NCI-H187 treated with DMSO at 0.1 percent for 48 hours (cell line): ENCODE measurements at places on chromosomes 4 and X.

DNA sequence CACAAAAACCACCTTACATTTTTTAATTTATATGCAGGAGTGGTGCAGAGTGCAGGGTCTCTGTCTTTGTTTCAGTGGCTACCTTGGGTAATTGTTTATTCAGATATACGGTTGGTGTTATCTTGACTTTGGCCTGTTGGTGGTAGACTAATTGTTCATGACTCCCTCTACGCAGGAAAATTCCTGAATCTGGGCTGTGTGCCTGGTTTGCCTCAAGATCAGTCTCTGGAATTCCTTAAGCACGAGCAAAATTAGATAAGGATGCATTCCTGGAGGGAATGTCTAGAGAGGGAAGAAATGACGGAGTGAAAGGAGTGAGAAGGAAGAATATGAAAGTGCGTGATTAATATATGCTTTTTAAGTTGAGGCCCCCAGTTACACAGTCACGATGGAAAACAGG lies 576.9 kb upstream of the PCDH10 start:
- no peak for DNase-seq

- DNase-seq = no peak
Measured at GRCh38 chr4:113711883-113712662, 49.5 kb downstream of the CAMK2D start.

DNA sequence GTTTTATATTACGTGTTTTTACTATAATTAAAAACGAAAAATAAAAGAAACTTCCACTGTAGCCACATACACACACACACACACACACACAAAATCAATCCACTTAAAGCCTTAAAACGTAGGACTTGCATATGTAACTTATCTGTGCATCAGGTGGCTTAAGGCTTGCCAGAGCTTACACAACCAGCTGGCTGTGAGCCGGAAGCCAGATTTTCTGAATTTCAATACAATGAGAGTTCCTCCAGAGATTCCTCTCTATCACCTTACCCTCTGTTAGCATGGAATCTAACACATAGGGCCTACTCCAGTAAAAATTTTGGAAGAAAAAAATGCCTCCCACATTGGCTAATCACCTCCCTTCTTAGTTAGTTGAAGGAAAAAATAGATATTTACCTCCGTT lies 27.9 kb upstream of the SLITRK4 start:
- no peak for DNase-seq

DNA sequence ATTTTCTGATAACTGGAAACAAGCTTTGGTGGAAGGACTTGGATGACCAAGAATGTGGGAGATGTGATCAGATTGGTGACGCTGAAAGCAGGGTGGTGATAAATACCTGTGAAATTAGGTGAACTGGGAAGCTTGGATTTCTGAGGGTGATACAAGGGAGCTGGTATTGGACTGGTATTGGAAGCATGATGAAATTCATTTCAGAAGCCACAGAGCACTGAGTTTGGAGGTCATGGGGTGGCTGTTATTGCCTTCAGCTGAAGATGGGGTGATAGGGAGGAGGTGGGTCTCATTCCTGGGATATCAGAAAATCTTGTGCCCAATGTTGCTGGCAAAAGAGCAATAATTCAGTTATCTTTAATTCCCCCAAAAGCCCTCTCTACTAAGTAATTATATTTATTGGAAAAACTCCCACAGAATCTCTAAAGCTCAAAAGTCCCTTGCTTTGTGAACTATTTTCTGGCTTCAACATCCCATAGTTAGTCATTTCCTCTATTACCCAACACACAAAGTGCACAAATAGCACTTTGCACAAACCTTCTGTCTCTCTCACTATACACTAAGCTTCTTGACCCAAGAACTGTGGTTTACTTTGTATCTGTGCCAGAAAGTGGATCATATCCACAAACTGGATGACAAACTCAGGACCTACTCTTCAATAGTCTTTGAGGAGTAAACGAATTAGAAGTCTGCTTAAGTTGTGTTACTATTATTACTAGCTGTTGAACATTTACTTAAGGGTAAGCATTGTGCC lies 23.1 kb upstream of the CAMK2D start:
- DNase-seq = no peak

DNA sequence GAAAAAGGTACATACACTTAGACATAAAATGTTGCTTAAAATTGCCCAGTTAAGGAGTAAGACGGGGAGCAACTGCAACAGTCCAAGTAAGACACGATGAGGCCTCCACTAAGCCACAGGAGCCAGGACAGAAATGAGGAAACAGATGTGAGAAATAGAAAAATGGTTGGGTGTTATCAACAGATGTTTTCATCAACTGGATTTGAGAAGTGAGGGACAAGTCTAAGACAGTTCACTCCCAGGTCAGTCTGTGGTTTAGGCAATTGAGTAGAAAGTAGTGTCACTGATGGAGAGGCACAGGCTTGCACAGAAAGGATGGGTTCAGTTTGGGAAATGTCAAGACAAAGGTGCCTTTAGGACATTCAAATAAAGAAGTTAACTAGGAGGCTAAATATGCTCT lies 23.5 kb upstream of the PHF8 start:
- DNase-seq = no peak

- DNase-seq = no peak
Measured at GRCh38 chr4:13089659-13089998, 394.5 kb downstream of the RAB28 start.

DNA sequence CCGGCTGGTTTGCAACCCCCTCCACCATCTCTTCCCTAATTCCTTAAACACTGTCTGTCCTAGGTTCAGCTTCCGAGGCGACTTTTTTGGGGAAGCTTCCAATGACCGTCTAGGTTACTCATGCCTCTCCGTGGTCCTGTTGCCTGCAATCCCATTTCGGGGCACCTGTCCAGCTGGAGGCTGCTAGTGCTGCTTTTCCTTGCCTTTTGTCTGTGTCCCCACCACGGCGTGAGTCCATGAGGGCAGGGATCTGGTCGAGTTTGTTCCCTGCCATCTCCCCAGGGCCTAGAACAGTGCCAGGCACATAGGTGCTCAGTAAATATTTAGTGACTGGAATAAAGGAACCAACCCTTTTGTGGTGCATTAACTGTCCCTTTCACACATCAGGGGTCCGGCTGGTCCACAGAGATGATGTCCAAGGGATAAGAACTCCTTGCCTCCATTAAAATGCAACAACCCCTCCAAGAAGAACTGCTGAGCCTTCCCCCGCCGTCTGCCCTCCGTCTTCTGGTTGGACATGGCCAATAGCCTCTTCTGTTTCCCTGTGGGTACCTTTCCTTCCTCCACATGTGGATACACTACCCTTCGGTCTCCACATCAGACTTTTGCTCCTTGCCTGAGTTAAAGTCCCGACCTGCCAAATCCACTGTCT lies 5.7 kb upstream of the SORCS2 start:
- DNase-seq = no peak

DNA sequence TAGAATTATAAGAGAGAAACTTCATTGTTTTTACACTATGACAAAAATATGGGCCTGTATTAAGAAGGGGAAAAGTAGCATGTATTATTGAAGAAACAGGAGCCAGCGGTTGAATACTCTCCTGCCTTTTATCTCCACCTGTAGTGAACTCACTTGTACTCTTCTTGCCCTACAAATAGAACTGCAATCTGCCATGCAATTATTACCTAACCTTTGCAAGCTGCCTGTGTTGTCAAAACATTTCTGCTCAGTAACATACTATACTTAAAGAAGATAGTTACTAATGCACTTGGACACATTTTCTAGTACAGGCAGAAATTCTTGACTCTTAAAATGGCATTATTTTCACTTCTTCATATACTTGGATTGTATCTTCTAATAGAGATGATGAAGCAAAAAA lies 818.4 kb upstream of the GRID2 start:
- DNase-seq = no peak

DNA sequence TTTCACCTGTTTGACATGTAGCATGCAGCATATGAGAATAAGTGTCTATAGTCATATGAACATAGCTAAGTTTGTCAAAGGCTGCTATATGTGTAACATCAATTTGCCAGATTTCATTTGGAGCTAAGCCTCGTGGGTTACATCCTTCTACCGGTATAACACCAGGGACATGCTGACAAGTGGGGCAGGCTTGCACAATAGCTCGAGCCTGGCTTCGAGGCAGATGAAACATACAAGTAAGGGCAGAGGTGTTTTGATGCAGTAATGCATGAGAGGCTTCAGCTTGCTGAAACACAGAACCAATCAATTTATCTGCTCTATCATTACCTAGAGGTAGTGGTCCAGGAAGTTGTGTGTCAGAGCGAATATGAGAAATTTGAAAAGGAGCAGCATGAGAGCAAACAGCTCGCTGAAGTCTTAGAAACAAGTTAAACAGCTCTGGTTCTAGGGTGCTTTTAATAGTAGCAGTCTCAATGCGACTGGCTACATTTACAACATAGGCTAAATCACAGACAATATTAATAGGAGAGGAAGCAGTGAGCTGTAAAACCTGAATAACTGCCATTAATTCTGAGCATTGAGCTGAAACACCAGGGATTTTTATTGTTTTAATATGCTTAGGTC lies 14.9 kb upstream of the UGDH start:
- DNase-seq = no peak

DNA sequence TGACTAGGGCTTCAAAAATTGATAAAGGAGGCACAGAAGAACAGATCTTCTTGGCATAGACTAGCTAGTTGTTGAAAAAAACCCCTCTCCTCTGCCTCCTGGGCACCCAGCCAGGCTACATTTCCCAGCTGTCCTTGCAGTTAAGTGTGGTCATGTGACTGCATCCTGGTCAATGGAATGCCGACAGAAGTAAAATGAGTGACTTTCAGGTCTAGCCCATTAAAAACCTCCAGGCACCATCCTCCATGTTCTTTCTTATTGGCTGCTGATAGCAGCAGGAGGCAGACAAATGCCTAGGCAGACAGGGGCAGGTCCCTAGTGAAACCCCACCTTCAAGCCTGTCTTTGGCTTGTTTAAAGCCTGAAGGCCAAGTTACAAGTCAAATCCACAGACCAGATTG lies 35.3 kb downstream of the ATXN3L start:
- DNase-seq = no peak

DNA sequence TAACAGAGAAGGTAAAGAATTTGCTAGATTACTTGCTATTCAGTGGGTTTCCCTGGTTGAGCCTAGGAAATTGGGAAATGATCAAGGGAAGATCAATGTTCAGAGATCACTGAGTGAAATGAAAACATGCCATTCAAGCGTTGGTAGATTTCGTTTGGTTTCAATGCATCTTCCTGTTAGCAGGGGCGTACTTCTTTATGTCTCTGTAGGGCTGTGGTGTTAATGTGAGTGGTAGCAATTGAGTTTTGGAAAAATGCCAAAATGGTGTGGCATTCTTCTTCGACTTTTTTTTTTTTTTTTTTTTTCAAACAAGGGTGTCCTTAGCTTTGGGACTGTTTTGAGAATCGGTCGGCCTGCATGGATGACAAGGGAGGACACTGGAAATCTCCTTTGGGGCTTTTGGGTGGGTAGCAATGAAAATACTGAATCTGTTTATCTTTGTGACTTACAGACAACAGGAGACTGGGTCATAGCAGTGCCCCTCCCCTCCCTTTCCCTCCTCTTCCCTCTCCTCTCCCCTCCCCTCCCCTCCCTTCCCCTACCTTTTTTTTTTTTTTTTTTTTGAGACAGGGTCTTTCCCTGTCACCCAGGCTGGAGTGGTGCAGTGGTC lies 50.4 kb downstream of the SPRY1 start:
- DNase-seq = no peak

GRCh38 chr4:13635286-13635799 lies 7.8 kb upstream of the BOD1L1 start:
- no peak for DNase-seq

GRCh38 chr4:20809812-20810211 lies 109.6 kb downstream of the PACRGL start:
- DNase-seq = peak; percentile 28

GRCh38 chrX:50707405-50707804 lies 106.6 kb downstream of the SHROOM4 start:
- no peak for DNase-seq

DNA sequence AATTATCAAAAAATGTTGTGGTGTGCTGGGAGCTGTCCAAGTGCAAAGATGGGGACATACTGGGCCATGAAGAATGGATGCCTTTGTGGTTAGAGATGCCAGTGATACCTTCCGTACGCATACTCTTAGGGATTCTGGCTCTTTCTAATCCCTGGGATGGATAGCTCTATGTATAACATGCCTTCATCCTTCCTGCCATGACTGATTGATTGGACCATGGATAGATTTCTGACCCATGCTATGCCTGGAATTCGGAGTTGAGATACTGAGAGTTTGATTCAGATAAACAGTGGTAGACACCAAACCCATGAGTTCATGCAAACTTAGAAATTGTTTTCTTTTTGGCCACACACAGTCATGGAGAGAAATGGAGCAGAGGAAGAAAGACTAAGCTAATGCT lies 147.2 kb upstream of the WDFY3 start:
- DNase-seq = no peak

GRCh38 chr4:176313596-176314336 lies 6.0 kb upstream of the SPCS3 start:
- DNase-seq = no peak

- no peak for DNase-seq
Measured at GRCh38 chr4:2073808-2074481, 14.8 kb downstream of the NAT8L start.

DNA sequence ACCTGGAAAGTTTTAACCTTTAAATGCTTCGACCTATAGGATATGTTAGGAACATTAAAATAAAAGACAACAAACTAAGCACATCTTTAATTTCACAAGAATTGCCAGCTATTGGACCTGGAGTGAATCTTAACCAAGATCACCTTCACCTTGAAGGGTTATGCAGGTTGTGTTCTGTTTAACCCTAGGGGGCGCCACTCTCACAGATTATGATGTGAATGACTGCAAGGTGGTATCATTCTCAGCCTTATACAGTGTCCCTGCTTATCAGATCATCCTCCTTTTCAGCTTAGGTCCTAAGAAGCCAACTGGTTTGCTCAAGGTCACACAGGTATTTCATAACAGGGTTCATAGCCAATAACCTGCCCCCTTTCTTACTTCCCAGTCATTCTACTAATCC lies 23.5 kb downstream of the INTS6L start:
- no peak for DNase-seq

GRCh38 chr4:176207839-176208238 lies 12.5 kb upstream of the SPATA4 start:
- no peak for DNase-seq

GRCh38 chr4:140080883-140081282 lies 73.1 kb downstream of the MAML3 start:
- no peak for DNase-seq

DNA sequence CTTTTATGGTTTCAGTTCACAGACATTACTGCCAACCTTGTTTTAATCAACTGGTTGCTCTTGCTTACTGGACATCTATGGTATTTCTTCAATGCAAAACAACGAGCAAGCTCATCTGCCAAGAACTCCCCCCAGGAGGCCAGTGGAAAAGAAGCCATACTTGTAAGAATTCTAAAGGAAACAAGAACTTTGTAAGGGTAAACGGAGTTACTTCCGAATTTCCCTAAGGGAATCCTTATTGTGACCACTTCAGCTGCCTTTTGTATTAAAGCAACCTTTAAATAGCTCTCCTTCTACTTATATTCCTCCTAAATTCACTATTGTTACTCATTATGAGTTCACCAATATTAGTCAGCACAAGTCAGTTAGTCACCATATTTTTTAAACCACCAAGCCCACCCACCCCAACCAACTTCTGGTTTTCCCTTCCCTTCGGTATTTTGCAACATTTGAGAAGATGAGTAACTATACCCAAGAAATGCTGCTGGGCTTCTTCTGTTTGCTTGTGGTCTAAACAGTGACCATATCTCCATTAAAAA lies 602.8 kb upstream of the DIPK2B start:
- no peak for DNase-seq
